Gastroesophageal sphincter (tissue), 4 donors: ENCODE measurements at places on chromosomes 2 and 18. TPM values are rescaled to one million over a fixed set of nuclear protein-coding genes. Genes with fewer than 3 reads are reported as not detected.

The DNAJC27 gene
- 7.5 TPM for total RNA-seq

The KCNS3 gene
- 61.3 TPM for total RNA-seq

The NGEF gene
- 0.40 TPM for total RNA-seq

The GNAL gene
- total RNA-seq = 24.6 TPM

The LIPG gene
- total RNA-seq = 0.16 TPM

The UGT1A4 gene
- total RNA-seq = 0.13 TPM

The INPP1 gene
- total RNA-seq = 18.3 TPM

The TACR1 gene
- total RNA-seq = 4.2 TPM

The C2orf66 gene
- total RNA-seq = not detected

The RNF152 gene
- total RNA-seq = 9.0 TPM

The DYNC2LI1 gene
- total RNA-seq = 32.2 TPM

The SNED1 gene
- 8.3 TPM for total RNA-seq

The DYSF gene
- total RNA-seq = 11.0 TPM

The M1AP gene
- not detected for total RNA-seq

The TMEM178A gene
- 5.6 TPM for total RNA-seq

The MPP4 gene
- total RNA-seq = 0.27 TPM

The CNOT11 gene
- 26.8 TPM for total RNA-seq

The FOXD4L1 gene
- not detected for total RNA-seq

The TNFAIP6 gene
- 12.5 TPM for total RNA-seq

The NHEJ1 gene
- 12.8 TPM for total RNA-seq

The ANKRD30B gene
- total RNA-seq = not detected

The RAB31 gene
- total RNA-seq = 113 TPM

The DES gene
- total RNA-seq = 12,359 TPM

The REG3G gene
- not detected for total RNA-seq

The CAPN14 gene
- total RNA-seq = 0.19 TPM

The LYG1 gene
- 0.58 TPM for total RNA-seq

The ST8SIA5 gene
- not detected for total RNA-seq

The FABP1 gene
- total RNA-seq = not detected

The WDR12 gene
- 24.4 TPM for total RNA-seq

The SERPINB7 gene
- total RNA-seq = not detected

The ANKRD62 gene
- total RNA-seq = not detected

The CRYGC gene
- total RNA-seq = not detected

The POTEI gene
- total RNA-seq = 0.04 TPM
